Small intestine (tissue), 16 donors: ENCODE measurements at places on chromosomes 5 and 9.

- DNase-seq: no peak
Measured at GRCh38 chr9:90508940-90509339, 133.7 kb downstream of the DIRAS2 start.

DNA sequence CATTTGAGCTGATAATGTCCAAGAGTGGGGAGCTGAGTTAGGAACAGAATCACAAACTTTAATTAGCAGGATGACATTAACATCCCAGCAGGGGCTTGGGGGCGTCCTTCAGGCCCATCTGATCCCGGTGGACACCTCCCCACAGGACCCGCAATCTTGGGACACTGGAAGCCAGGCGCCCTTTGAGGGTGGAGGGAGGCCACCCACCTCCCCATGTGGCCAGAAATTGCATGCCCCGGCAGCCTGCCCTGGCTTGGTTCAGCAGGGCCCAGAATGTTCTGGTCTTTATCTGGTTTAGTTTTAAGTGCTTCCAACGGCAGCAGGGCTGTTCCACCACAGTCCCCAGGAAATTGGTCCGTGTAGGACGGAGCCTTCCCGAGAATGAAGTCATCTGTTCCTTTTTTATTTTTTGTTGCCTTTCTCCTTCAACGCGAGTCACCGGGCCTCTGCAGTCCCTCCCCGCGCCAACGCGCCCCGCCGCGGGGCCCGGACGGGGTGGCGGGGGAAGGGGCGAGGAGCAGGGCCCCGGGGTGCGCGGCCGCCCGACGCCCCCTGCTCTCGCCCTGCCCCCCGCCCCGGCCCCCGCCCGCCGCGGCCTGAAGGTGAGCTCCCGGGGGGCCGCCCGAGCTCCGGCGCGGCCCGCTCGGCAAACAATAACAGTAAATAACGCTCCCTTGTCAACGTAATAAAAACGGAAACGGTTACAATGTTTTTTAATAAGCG lies 207.9 kb downstream of the C9orf50 start:
- DNase-seq: peak; percentile 83

DNA sequence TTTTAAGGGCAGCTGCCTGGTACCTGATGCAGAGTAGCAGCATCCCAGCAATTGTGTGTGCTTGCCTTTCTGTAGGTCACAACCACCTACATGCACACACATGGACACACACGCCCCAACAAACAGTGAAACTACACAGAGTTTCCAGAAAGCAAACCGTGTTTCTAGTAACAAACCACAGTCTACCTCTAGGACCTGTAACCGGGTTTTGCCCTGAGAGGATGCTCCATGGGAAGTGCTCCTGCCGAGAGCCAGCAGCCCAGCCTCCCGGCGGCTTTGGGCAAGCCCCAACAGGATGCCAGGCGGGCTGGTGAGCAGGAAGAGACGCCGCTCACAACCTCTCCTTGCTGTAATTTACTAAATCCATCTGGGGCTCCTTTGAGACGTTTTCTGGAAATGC lies 4.1 kb upstream of the TCF7 start:
- DNase-seq: no peak

GRCh38 chr9:26260238-26260637 lies 582.0 kb upstream of the TUSC1 start:
- DNase-seq: no peak

- no peak for DNase-seq
Measured at GRCh38 chr9:36041506-36041905, 4.8 kb downstream of the RECK start.

- no peak for DNase-seq
Measured at GRCh38 chr5:89309268-89309667, 426.3 kb upstream of the MEF2C start.

- DNase-seq: no peak
Measured at GRCh38 chr5:135814316-135814715, 20.1 kb upstream of the SLC25A48 start.

DNA sequence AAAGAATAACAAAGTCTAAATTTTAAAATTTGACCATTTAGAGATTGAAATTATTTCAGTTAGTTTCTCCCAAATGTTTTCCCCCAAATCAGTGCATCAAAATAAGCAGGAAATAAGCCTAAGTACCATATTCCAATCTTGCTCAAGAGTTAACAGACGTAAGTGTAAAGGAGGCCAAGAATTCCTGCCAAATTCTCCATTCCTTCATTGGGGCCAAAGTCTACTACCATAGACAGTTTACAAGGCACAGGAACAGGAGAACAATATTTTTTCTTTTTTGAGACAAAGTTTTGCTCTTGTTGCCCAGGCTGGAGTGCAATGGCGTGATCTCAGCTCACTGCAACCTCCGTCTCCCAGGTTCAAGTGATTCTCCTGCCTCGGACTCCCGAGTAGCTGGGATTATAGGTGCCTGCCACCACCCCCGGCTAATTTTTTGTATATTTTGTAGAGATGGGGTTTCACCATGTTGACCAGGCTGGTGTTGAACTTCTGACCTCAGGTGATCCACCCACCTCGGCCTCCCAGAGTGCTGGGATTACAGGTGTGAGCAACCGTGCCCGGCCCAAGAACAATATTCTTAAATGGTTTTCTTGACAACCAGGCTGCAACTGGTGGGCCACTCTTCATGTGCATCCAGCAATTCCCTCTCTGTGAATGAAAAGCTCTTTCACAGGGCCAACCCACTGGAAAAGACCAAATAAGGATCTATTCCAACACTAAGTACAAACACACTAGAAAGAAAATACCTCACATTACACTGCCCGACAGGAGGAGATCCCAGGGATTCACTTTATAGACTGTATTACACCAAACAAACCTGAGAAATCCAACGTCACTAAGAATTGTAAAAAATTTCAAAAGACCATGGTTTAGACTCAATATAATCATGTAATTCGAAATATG lies 127.7 kb downstream of the MAPKAP1 start:
- peak; percentile 37 for DNase-seq

DNA sequence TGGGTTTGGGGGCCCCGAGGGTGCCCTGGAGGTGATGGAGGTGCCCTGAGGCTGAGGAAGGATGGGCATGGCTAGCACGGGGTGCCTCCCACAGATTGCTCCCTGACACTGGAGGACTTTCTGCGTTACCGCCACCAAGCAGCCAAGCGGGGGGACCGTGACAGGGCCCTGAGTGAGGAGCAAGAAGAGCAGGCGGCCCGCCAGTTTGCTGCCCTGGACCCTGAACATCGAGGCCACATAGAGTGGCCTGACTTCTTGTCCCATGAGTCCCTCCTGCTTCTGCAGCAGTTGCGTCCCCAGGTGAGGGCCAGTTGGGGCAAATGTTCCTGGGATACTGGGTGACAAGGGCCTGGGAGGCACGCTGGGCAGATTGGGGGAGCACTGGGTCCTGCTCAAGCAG lies 13.1 kb upstream of the DNAJB5 start:
- no peak for DNase-seq

DNA sequence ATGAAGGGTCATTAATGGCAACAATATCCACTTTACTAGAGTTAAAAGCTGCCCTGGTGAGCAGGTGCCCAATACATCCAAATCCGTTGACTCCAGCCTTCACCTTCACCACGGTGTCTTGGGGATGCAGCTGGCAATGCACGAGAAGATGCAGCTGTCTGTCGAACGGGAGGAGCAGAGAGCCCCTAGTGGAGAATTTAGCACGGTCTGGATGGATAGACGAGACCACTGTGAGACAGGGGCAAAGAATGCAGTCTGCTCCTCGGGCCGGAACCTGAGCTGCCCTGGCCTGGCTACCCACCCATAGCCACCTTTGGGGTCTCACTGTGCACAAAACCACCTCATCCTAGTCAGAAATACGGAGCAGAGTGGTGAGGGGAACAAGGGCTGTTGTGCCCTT lies 35.1 kb downstream of the ADRA1B start:
- DNase-seq: no peak

DNA sequence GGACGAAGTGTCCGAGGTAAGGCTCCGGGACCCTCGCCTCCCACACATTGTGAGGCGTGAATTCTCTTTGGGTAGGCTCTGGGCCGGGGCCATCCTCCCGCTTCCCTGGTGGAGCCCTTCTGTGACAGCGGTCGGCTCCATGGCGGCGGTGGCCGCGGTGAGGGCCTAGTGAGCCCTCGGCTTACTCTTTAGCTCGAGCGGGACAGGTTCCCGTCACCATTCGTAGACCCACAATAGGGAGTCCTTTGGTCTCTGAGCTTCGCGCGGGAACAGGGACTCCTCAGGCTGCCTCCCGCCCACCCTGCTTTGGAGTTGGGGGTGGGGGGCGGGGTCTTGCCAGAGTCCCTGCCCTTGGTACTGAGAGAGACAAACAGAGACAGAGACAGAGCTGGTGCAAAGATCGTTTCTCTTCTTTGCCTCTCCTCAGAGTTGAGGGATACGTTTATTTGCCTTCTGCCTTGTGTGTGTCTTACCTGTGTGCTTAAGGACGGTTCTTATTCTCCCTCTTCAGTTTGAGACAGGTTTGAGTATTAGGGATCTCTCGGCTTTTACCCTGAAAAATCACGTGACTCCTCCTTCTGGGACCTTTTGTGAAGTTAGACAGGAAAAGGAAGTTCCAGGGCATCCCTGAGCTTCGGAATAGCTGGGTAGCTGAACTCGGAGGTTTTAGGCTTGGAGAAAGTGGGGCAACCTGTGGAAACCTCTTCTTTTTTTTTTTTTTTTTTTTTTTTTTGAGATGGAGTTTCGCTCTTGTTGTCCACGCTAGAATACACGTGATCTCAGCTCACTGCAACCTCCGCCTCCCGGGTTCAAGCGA lies 833 bp downstream of the ANKHD1 start:
- DNase-seq: peak; percentile 57

GRCh38 chr5:135511761-135512575 lies 23.8 kb downstream of the NEUROG1 start:
- DNase-seq: no peak

GRCh38 chr5:154503698-154504039 lies 25.6 kb upstream of the HAND1 start:
- no peak for DNase-seq

- no peak for DNase-seq
Measured at GRCh38 chr5:158751961-158752655, 347.6 kb downstream of the EBF1 start.

DNA sequence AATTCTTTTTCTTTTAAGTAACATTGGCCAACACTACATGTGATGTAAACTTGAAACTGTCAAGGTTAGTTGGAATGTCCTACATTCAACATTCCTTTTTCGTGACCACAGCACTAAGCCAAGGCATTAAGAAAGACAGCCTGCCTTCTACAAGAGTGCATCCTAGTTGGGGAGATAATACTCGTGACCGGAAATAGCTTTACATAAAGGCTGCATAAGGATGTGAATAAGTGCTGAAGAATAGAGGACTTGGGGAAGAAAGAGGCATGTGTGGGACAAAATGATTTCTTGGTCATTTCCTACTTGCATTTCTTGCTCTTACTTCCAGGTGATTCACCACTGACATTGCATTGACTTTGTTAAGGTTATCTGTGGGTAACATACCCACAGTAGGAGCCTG lies 282.0 kb downstream of the DMRT2 start:
- DNase-seq: no peak
